ENCODE measurements at places on chromosomes 7 and 10.

DNA sequence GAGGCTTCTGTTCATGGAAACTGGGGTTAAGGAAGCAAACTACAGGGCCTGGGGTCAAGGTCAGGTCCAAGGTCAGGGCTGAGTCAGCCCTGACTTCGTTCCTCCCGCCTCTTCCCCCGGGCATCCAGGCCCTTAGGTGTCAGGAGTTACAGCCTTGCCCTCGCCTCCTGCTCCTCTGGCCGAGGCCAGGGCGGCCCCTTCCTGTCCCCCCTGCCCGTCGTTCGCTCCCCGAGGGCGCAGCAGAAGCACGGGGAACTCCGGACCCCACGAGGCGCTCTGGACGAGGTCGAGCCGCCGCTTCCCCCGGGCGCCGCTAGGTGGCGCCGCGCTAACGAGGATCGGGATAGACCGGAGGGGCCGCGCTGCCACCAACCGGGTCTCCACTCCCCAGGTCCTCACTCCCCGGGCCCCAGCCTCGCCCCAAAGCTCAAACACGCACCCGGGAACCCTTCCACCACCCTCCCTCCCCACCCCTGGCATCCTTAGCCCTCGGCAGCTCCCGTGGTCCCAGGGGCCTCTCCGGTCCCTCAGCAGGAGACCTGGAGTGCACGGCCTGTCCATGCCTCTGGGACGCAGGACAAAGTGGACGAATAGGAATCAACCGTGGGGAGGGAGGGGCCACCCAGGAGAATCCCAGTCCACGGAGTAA, 59.2 kb upstream of the MYL10 start:
- peak; percentile 19 for DNase-seq

- no peak for DNase-seq
These were observed 105.5 kb downstream of the CUX1 start for GRCh38 chr7:101922631-101923601.

DNA sequence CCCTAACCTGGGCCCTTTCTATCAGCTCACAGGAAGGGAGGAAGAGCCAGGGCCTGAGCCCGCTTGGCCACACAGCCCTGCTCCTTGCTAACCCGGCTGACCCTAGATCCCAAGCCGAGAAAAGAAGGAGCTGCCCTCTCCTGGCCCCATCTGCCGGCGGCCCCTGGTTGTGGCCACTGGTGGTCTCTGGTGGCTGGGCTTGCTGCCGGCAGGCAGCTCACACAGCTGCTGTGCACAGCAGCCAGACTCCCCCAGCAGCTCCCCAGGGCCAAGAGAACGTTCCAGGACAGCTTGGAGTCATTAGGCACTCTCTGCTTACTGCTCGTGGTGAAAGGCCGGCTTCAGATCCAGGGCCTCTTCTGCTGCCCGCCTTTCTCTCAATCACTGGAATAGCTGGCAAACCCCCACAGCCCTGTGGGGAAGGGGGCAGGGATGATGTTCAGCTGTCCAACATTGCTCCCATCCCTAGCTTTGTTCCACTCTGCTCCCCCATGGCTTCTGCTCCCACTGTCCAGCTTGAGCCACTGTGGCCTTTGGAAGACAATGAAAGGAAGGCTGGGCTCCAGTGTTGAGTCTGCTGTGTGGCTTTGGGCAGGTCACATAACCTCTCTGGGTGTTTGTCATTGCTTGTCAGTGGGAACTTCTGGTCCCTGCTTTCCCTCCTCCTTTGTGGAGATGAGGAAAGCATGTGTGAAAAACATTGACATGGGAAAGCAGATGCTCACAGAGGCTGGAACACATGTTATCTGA, 35.4 kb upstream of the COL13A1 start:
- DNase-seq = no peak

- no peak for DNase-seq
These were observed 73.5 kb upstream of the PRR15 start for GRCh38 chr7:29490094-29490607.

- no peak for DNase-seq
These were observed 68.7 kb upstream of the AASS start for GRCh38 chr7:122212754-122213153.

- DNase-seq = no peak
These were observed 63.5 kb downstream of the PIK3AP1 start for GRCh38 chr10:96656839-96657238.

GRCh38 chr7:50330254-50330653, 25.7 kb downstream of the IKZF1 start:
- no peak for DNase-seq

DNA sequence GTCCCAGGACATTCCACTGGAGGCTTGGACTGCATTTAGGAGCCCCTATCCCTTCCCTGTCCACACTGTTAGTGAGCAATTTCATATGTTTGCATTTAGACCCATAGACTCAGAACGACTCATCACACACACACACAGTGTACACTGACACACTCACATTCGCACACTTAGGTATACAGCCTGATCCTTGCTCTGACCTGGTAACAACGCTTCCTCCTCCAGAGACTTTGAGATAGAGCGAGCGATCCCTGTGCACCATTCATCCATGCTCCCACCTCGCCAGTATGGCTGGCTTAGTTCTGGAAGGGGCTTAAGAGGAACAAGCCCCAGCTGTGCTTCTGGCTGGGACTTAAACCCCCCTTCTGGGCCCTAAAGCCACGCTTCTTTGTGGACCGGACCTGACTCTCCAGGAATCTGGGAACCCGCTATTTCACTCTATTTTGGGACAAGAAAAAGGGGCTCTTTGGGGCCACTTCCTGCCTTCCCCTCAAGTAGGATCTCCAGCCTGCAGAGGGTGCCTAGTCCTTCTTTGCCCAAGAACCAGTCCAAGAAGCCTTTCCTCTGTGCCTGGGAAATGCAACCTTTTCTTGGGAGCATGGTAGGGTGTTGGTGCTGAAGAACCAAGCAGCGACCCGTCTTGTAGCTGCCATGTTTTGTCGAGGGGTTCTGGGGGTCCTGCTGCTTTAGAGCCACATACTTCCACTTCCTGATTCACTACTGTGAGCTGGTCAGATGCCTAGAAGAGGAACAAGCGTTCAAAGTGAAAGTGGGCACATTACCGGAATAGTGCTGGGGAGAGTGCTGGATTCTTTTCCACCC, 1.1 kb upstream of the HOXA13 start:
- no peak for DNase-seq

GRCh38 chr7:24378871-24379616, 95.1 kb downstream of the NPY start:
- no peak for DNase-seq

DNA sequence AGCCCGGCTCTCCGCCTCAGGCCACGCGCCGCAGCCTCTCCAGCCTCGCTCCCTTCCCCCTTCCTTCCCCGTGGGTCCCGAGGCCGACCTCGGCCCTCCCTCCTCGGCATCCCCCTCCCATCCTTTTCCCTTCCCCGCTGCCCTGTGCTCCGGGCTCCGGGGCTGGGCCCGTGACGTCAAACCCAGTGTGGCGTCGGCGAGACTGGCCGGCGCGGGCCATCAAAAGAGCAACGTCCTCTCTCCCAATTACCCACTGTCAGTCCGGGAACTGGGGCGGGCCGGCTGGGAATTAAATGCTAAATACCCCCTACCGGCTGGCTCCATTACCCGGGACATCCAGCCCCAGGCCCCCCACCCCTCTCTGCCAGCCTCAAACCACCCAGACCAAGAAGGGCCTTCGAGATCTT, 2.6 kb upstream of the GATA3 start:
- DNase-seq = no peak

DNA sequence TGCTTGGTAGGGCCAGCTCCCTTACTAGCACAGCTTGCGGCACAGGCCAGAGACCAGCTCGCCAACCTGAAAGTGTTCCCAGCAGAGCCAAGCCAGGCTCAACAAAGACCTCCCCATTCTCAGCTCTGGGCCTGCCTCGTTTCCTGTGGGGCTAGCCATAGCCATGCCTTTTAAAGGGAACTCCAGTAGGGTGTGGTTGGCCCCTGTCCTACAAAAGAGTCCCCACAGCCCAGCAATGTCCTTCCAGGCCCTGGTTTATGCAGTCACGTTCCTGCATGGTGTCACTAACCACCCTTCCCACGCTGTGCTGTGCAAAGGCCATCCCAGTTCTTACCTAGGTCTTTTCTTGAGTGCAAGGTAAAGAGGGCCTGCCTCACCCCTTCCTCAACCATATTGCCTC, 87.8 kb upstream of the LRRC4 start:
- DNase-seq = no peak

Measured in GOT3 (cell line).